ENCODE measurements at places on chromosomes 2 and 18.

- no peak for DNase-seq
These were observed 180.9 kb downstream of the FIGN start for GRCh38 chr2:163554864-163555263.

GRCh38 chr2:239055756-239056493 lies 208.0 kb downstream of the TWIST2 start:
- no peak for DNase-seq

DNA sequence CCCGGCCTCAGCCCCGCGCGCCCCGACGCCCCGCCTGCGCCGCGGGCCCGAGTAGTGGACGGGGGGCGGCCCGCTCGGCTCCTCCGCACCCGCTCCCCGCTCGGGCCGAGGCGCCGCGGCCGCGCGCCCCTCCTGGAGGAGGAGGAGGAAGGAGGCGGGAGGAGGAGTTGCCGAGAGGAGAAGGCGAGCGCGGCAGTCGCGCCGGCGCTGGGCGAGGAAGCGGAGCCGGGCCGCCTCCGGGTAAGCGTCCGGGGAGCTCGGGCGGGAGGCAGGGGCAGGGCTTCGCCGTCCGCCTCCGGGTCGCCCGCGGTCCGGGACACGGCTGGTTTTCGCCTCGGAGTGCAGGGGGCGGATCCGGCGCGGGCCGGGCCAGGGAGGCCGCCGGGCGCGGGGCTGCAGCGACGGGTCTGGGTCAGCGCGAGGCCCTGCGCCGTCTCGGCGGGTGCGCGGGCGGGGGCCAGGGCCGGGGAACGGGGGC lies at the start of gene SOCS6:
Gene SOCS6 (plus strand): TSS at position 195 of the 478 bp plus-strand sequence. CDS start 35,624 bp downstream, outside the sequence.
- DNase-seq = peak; percentile 47

GRCh38 chr2:11842336-11842735 lies 95.9 kb downstream of the LPIN1 start:
- DNase-seq = peak; percentile 28

- no peak for DNase-seq
These were observed 158.1 kb downstream of the SLC39A10 start for GRCh38 chr2:195815083-195815482.

GRCh38 chr2:19874726-19875125 lies 27.1 kb downstream of the TTC32 start:
- DNase-seq = no peak

GRCh38 chr2:2940061-2940460 lies 437.6 kb downstream of the EIPR1 start:
- DNase-seq = no peak

DNA sequence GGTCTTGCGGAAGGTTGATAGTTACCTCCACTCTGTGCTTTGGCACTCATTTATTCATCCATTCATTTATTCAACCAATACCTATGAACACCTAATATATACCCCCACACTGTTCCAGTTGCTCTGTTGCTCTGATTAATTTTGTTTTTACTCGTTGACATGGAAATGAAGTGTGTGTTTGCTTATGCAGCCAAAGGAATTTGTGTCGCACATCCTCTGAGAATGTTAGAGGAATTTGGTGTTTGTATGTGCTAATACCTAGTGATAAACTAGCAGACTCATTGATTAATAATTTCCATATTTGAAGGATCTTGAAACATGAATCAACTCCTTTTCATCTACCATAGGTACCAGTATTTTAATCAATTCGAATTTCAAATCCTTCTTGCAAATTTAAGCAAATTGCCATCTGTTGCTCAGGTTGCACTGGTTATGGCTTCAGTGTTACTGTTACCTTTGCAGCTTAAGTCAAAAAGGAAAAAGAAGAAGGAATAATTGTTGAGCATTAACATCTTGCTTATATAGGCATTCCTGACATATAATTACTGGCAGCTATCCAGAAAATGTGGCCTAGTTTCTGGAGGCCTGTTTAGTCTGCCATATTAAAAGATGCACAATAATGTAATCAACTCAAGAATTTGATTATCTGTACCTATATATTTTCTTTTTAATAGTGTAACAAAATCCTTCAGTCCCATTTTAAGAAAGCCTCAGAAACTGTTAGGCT lies 25.7 kb upstream of the CRIM1 start:
- DNase-seq = no peak

- DNase-seq = no peak
These were observed 17.7 kb upstream of the SERPINB2 start for GRCh38 chr18:63869851-63870250.

- DNase-seq = no peak
These were observed 69.6 kb upstream of the WDSUB1 start for GRCh38 chr2:159356053-159356554.

- DNase-seq = peak; percentile 43
These were observed 64.1 kb upstream of the LCLAT1 start for GRCh38 chr2:30382995-30383394.

DNA sequence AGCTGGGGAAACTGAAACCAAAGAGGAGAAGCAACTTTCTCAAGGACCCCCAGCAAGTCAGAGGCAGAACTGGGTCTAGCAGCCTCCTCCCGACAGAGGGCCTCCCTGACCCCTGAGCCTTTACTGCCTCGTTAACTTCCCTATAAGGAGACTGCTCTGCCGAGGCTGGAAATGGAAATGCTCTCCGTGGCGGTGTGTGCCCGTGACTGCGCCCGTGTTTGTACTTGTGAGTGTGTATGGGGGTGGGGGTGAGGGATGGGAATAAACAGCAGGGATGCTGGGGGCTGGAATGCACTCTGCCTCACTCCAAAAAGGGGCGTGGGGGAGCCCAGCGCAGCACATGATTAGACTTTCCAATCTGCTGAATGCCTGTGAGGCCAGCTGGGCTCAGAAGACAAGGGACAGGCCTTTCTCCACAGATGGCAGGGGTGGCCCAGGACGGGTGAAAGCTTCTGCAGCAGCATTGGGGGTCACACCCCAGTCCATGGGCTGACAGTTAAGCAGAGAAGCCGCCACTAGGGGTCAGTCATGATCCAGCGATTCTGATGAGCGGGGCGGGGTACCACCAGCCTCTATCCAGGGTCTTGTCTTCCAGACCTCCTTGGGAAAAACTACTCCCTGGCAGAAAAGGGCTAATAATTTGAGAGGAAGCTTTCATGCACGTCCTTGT lies 26.8 kb downstream of the MPHOSPH10 start:
- DNase-seq = peak; percentile 18

- no peak for DNase-seq
These were observed 367.8 kb downstream of the GPD2 start for GRCh38 chr2:156803967-156804366.

- DNase-seq = no peak
These were observed 72.1 kb downstream of the CAMKMT start for GRCh38 chr2:44433895-44434294.

DNA sequence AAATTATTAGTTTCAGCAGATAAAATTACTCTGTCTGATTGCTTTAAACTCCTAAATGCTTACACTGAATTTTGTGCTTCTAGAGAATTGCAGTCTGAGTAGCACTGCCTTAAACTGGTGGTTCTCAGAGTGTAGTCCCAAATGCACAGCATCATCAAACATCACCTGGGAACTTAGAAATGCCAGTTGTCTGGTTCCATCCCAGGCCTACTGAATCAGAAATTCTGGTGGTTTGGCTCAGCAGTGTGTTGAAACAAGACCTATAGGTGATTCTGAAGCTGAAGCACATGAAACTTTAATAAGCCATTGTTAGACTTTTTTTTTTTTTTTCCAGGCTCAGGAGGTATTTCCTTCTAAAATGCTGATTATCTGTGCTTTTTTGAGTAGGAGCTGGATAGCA lies 22.0 kb downstream of the EPC2 start:
- DNase-seq = no peak

GRCh38 chr18:12287684-12288402 lies 20.2 kb upstream of the TUBB6 start:
- no peak for DNase-seq

- DNase-seq = peak; percentile 40
These were observed 449.8 kb downstream of the NRXN1 start for GRCh38 chr2:50582164-50582563.

GRCh38 chr2:88549616-88550292 lies 77.5 kb downstream of the EIF2AK3 start:
- no peak for DNase-seq

DNA sequence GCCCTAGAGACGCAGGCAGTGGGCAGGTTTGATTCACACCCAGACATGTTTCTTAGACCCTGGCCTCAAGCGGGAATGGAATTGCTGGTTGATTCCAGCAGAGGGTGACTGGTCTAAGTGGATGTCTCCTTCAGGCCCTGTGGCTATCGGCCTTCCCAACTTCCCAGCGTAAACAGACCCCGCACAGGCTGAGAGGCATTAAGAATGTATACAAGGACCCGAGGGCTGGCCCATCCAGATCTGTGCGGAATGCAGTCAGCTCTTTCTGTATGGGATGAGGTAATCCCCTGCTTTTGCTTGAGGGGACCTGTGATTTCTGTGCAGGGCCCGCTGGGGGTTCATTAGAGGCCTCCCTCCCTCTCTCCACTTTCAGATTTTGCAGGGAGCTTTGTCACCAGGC lies 6.5 kb downstream of the ACKR3 start:
- DNase-seq = no peak

DNA sequence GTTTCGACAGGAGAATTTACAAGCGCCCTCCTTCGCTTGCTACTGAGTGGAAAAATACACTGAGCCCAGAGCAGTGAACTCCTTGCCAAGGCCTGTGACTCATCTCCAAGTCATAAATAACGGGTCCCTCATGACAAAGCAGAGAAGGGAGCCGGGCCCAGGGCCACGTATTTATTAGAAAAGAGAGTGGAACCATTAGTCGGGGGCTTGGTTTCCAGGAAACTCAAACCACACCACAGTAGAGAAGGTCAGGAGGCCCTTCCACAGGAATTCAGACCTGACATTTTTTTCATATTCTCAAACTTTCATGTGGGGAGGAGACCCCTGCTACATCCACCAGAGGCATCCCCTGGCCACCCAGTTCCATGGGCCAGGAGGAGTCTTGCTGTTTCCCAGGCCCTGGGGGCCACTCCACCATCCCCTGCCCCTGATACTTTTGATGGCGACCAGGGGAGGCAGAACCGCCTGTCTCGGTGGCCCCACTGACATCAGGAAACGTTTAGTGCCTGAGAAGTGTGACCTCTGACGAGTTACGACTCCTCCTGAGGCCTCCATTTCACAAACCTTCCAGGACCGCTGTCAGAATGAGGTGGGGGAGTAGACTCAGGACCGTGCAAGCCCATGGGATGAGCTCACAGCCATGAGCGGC lies 289.7 kb downstream of the DYSF start:
- no peak for DNase-seq

GRCh38 chr2:134679745-134680144 lies 39.1 kb downstream of the TMEM163 start:
- no peak for DNase-seq

- DNase-seq = no peak
These were observed 227.2 kb upstream of the SETBP1 start for GRCh38 chr18:44453505-44453904.

DNA sequence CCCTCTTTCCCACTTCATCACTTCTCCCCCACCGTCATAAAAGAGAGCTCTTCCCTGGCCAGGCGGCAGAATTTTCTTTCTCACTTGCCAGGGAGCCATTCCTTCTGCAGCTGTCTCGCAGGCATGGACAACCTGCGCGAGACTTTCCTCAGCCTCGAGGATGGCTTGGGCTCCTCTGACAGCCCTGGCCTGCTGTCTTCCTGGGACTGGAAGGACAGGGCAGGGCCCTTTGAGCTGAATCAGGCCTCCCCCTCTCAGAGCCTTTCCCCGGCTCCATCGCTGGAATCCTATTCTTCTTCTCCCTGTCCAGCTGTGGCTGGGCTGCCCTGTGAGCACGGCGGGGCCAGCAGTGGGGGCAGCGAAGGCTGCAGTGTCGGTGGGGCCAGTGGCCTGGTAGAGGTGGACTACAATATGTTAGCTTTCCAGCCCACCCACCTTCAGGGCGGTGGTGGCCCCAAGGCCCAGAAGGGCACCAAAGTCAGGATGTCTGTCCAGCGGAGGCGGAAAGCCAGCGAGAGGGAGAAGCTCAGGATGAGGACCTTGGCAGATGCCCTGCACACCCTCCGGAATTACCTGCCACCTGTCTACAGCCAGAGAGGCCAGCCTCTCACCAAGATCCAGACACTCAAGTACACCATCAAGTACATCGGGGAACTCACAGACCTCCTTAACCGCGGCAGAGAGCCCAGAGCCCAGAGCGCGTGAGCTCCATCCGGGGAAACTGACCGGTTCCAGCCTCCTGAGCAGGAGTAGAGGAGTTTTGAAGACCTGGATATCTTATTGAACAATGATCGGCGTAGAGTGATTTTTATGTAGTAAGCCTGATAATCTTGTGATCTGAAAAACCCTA lies at the start of gene MSGN1:
Gene MSGN1 (plus strand): TSS at position 65 of the 850 bp plus-strand sequence. CDS start 59 bp downstream, at position 124.
- DNase-seq = no peak

DNA sequence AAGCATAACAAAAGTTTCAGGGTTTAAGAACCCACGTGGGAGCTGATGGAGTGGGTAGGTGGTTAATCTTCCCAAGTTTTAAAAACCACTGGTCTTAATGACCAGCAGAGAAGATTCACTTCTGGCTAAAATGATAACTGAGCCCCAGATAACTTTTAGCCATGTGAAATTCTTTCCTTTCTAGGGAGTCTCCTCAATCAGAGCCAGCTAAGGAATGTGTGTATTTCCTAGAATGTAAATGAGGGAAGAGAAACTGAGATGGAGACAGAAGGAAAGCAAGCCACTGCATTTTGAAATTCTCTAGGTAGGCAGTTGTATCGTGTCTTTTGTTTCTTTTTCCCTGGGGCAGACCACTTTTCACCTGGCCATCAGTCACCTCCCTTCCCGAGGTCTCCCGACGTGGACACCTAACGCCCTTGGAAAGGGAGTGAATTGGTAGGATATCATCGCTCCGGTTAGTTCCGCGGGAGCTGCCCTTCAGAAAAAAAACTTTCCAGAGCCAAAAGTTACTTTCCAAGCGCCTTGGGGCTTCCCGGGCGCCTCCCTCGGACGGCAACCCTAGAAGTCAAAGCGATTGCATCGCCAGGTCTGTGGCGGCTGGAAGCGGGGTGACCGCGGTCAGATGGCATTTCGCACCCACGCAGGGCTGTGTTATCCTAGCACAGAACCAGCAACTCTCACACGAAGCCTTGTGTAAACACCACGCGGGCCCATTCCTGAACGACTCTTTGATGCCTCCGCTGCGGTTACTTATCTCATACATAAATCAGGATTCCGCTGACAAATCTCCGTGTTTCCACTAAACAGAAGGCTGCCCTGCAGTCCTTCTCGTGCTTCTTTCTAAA lies 1.3 kb downstream of the COLEC12 start:
- DNase-seq = no peak

- peak; percentile 31 for DNase-seq
These were observed 5.4 kb upstream of the SATB2 start for GRCh38 chr2:199462956-199463692.

- DNase-seq = no peak
These were observed 152.7 kb downstream of the MYCN start for GRCh38 chr2:16092861-16093638.
